Activated effector memory CD4-positive, alpha-beta T cell treated with Interleukin-2 at 50 U/mL for 16 hours (primary cell): ENCODE measurements at places on chromosomes 2 and 18.

GRCh38 chr2:85988175-85988913 lies 99.6 kb upstream of the ST3GAL5 start:
- no peak for DNase-seq

- DNase-seq, result no peak
Observed at GRCh38 chr2:11257964-11258363, 86.5 kb downstream of the ROCK2 start.

- no peak for DNase-seq
Observed at GRCh38 chr2:55311444-55311870, 42.4 kb upstream of the MTIF2 start.

- no peak for DNase-seq
Observed at GRCh38 chr2:141968433-141968832, 162.4 kb downstream of the LRP1B start.

DNA sequence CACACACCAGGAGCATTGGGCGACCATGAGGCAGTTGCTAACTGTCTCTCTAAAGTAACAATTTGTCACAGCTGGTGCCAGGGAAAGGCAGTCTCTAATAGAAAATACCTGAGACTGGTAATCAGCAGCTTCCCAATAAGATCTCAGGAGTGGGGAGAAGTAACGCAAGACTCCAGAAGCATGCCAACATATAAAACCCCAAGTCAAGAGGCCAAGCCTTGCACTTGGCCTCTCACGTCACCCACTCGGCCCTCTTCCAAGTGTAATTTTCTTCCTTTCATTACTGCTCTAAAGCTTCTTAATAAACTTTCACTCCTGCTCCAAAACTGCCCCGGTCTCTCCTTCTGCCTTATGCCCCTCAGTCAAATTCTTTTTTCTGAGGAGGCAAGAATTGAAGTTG lies 455.6 kb upstream of the ACVR2A start:
- no peak for DNase-seq

GRCh38 chr2:44793322-44793870 lies 148.1 kb upstream of the SIX3 start:
- no peak for DNase-seq

- DNase-seq, result no peak
Observed at GRCh38 chr2:231422056-231422455, 26.5 kb downstream of the B3GNT7 start.

DNA sequence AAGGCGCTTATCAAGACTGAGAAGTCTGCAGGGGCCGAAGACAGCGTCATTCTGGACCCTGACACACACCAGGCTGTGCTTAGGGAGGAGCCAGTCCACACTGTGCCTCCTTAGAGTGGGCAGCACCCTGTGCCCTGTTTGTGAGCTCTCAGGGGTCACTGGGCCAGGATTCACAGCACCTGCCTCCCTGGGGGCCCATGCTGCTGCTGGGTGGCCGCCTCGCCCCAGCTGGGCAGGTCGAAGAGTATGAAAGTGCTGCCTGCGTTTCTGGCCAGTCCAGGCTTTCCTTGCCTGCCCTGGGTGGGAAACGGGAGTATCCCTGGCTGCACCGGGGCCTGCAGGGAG lies 15.4 kb upstream of the GPR55 start:
- DNase-seq, result no peak

DNA sequence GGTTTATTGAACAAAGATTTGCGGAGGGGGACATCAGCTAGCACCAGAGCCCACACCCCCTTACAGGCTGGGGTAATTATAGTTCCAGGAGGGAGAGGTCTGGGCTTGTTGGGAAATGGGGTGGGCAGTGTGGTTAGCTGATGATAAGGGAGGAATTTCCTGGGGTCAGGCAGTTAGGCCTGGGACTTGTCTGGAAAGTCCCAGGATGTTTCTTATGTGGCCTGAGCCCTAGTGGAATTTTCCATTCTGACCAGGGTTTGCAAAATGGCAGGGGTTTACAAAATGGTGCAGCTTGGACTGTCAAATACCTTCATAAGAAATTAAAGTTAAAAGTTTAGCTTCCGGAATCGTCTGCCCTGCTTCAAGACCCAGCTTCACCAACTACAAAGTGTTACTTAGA lies 199.1 kb downstream of the FBXO15 start:
- no peak for DNase-seq
